ENCODE measurements at places on chromosomes 2 and 18.

DNA sequence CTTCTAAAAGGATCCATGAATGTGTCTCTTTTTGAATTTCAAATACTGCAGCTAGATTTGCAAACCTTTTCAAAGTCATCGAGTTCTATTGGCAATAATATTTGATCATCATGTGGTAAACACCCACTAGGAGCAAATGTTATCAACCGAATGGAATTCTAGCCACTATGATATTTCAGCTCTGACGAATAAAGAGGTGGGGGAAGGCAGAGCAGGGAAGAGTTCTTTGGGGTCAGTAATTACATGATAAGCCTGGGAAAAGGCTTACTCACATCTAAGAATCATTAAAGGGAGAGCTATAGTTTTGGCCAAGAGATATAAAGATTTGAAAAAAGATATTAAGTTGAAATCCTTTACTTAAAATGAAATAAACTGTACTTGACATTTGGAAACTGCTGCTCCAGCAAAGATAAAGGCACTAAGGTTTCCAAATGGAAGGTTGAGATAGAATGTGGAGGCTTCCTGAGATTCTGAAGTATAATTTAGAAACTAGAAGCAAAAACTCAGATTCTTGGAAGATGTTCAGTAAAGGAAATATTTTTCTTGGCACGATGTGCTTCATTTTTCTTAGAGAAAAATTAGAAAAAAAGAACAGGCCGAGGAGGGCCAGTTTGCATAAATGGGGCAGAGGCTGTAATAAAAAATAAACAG, 104.7 kb upstream of the ARHGAP28 start:
- DNase-seq, result peak; percentile 59

- peak; percentile 58 for DNase-seq
Measured at GRCh38 chr18:34921811-34922385, 119.3 kb upstream of the MAPRE2 start.

- no peak for DNase-seq
Measured at GRCh38 chr2:201759567-201759966, 21.2 kb downstream of the ALS2 start.

DNA sequence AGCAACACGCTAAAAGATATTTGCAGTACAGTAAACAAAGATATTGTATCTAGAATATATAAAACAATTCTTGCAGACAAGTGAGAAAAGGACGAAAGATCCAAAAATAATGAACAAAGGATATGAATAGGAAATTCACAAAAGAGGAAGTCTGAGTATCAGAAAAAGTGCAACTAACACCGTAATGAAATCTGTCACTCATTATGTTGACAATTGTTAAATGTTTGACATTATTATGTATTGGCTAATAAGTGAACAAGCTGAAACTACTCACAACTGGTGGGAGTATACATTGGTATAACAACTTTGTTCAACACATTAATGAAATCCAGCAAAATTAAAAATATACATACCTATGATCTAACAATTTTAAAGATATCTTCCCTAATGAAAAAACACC, 36.7 kb upstream of the ASXL3 start:
- no peak for DNase-seq

GRCh38 chr2:192087398-192087958, 107.3 kb downstream of the TMEFF2 start:
- DNase-seq, result no peak

GRCh38 chr18:77102259-77103040, 30.1 kb downstream of the MBP start:
- peak; percentile 94 for DNase-seq

DNA sequence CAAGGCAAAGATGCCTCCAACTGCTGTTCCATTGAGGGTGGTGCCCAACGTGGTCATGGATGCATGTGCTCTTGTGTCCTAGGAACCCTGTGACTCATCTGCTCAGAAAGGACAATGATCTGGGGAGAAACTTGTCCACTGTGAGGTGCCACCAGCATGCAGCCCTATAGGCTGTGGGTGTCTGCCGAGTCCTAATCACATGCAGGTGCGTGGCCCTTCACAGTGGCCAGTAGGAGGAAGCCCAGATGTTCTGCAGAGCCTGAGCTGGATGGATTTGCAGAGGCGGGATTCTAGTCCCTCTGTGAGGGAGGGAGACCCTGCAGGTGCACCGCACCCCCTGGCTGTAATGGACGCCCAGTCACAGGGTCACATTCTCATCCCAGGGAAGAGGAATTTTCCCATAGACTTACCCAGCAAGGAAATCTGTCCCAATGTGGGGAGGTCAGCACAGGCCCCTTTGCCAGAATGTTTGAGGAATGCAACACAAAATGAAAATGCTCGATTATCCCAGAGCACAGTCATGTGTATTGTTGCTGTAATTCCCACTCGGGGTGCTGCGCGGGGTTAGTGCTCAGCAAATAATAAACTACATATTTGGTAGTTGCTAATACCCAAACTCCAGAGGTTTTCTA, 13.9 kb downstream of the GDF7 start:
- no peak for DNase-seq

DNA sequence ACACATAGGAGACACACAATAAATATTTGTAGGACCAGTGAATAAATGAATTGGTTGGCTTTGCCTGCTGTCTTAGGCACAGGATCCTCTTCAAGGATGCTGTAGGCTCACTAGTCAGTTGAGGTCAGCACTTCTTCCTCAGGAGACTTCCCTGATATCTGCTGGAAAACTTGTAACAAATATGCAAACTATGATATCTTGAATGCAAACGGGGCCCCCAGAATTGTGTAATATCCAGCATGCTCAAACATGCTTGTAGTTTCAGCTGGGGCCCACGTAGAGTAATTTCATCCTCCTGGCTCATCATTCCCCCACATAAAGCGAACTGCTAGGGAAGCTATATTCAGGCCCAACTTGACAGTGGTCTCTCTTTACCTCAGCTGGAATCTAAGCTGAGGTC, 43.6 kb downstream of the POLE4 start:
- DNase-seq, result peak; percentile 57

DNA sequence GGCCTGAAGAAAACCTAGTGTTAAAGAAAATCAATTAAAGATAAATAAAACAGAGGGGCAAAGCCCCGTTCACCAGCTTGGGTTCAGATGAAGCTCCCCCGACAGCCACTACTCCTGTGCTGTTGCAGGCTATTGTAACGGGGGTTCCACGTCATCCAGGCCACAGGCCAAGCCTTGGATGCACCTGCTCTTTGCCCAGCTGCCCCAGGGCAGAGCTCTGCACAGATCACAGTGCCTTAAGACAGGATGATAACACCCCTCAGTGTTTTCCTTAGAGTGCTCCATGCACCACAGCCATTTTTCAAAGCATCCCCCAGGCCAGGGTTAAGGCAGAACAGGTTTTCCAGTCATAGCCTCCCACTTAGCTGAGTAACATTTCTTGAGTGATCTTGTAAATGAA, 32.0 kb downstream of the FASTKD2 start:
- no peak for DNase-seq

- DNase-seq, result peak; percentile 84
Measured at GRCh38 chr2:208280933-208281332, 14.9 kb downstream of the PIKFYVE start.

GRCh38 chr2:32877587-32878510, 68.9 kb upstream of the LTBP1 start:
- no peak for DNase-seq

- DNase-seq, result no peak
Measured at GRCh38 chr2:205540036-205540435, 142.3 kb upstream of the NRP2 start.

GRCh38 chr2:168002021-168002553, 245.3 kb downstream of the STK39 start:
- DNase-seq, result peak; percentile 69

- DNase-seq, result no peak
Measured at GRCh38 chr2:98503481-98504105, 58.9 kb downstream of the INPP4A start.

DNA sequence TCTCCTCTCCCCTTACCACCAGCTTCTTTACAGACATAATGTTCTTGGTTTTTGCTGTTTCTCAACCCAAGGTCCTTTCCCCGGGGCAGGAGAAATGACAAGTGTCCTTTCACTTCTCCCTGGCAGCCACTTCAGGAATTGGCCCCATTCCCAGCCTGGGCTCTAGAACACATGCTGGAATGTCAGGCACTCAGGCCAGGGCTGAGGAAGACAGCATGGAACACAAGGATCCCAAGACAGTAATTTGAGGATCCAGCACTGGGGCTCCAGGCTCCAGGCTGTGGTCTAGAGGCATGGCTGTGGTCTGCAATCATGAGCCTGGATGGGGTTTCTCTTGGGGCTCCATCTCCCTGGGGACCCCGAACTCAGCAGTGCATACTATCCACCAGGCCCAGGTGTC, 201.4 kb downstream of the CELF4 start:
- DNase-seq, result no peak

GRCh38 chr18:51614967-51615571, 417.6 kb upstream of the MEX3C start:
- DNase-seq, result no peak

DNA sequence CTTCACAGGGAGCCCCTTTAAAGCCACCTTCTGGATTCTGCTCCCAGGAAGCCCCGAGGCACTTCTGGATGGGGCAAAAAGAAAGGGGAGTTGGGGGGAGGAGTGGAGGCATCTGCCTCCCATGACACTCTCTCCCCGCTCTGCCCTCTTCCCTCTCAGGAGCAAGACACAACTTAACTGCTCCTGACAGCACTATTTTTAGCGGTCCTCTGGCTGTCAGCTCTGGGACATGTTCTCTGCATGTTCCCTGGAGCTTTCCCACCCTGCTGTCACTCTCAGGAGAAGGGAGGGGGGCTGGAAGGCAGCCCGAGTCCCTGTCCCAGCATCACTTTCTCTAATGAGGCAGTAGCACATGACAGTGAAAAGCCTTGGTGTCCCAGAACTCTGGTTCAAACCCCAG, 32.3 kb downstream of the PLB1 start:
- no peak for DNase-seq

DNA sequence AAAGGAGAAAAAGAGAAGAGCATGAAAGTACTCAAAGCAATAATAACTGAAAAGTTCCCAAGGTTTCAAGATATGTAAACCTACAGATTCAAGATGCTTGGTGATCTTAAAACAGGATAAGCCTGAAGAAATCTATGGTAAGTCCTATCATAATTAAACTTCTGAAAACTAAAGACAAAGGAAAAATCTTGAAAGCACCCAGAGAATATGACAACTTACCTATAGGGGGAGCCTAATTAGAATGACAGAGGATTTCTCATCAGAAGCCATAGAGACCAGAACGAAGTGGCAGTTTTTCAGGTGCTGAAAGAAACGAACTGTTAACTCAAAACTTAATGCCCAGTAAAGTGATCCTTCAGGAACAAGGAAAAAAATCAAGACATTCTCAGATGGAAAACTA, 59.7 kb downstream of the XDH start:
- peak; percentile 22 for DNase-seq

- DNase-seq, result peak; percentile 32
Measured at GRCh38 chr18:11752116-11752911, 63.2 kb downstream of the GNAL start.

GRCh38 chr2:71950256-71951082, 197.2 kb downstream of the CYP26B1 start:
- no peak for DNase-seq

- DNase-seq, result peak; percentile 41
Measured at GRCh38 chr2:191638079-191638801, 39.7 kb upstream of the NABP1 start.

GRCh38 chr2:166057370-166058164, 70.3 kb downstream of the SCN1A start:
- DNase-seq, result peak; percentile 66

GRCh38 chr2:134386310-134386709, 132.4 kb downstream of the MGAT5 start:
- DNase-seq, result no peak

- peak; percentile 80 for DNase-seq
Measured at GRCh38 chr18:2410688-2411087, 160.6 kb downstream of the METTL4 start.

GRCh38 chr18:22946846-22947245, 13.7 kb downstream of the RBBP8 start:
- DNase-seq, result peak; percentile 34

GRCh38 chr2:85246348-85246747, 81.4 kb downstream of the TGOLN2 start:
- DNase-seq, result no peak

GRCh38 chr2:99648906-99649789, 159.3 kb upstream of the REV1 start:
- DNase-seq, result no peak

DNA sequence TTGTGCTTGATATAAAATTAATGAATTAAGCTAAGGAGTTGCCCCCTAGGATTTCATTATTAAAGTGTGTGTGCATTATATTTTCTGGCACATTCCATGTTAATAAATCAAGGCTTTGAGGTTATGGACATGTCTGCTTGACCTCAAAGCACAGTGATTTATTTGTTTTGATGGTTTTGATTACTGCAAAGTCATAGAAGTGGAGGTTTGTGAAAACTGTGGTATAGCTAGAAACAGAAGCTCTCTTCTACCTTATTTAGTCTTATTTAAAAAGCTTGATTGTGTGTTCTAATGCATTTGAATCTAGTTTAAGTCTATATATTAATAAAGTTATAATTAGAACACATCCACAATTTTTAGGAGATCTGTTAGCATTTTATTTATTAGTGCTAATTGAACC, 32.2 kb downstream of the DOK6 start:
- no peak for DNase-seq

DNA sequence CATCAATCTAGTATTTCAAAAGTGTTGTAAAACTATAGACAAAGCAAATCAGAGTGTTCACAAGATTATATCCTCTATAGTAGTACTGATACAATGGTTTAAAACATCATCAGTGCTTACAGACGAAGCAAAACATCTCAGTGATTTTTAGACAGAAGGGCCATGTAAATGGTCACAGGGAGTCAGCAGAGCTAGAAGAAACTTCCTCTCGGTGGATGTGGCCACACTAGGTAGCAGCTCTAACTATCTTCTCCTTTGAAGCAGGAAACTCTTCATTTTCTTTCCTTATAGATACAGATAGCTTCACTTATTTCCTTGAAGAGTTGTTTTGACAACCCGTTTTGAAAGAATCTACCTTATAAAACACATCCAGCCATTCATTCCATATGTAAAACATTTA, 80.4 kb upstream of the CD226 start:
- DNase-seq, result no peak

DNA sequence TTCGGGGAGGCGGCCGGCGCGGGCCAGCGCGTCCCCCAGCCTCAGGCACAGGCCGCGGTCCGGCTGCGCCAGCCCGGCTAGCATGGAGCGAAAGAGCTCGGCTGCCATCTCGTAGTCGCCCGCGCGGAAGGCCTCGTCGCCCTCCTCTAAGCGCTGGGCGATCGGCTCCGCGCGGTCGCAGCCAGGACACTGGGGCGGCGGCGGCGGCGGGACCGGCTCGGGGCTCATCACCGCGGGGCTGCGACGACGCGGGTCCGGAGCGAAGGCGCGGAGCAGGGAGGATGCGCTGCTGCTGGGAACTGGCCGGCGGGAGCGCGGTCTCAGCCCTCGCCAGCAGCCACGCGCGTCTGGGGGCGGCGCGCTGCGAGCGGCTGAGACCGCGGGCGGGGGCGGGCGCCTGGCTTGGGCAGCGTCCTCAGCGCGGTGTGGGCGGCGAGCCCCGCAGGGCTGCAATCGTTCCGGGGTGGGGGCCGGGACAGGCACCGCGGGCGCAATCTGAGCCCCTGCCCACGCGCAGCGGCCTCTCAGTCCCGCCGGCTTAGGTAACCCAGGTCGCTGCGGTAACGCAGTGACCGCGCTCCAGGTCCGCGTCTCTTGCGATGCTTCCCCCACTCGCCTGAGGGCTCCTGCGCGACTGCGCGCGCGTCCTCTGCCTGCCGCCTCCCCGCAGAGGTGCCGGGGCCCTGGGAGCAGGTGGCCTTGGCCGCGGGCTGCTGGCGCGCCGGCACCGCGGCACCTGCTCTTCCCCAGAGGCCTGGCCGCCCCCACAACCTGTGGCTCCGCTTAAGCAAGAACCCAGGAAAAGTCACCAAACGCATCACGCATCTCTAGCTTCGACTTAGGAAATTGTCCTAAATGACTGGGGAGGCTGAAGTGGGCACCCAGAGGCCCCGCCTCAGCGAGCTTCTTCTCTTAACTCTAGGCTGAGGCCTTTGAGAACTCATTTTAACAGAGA, at the start of gene LONRF2:
LONRF2 (minus strand) TSS at position 636 of the 955 bp plus-strand sequence; CDS start at position 228, 408 bp downstream.
- DNase-seq, result peak; percentile 9
